ENCODE measurements at places on chromosomes 2 and 18. TPM values are rescaled to one million over a fixed set of nuclear protein-coding genes. Genes with fewer than 3 reads are reported as not detected.

RASGRP3 gene
- 0.94 TPM for total RNA-seq

CTIF gene
- total RNA-seq: 48.5 TPM

EFR3B gene
- total RNA-seq: 5.3 TPM

PRPF40A gene
- 119 TPM for total RNA-seq

GRCh38 chr2:127097841-127098651, 8.9 kb downstream of the BIN1 start:
- H3K36me3 ChIP-seq: peaks cover 3% of the 10 kb centered on the region
- no peak overlapping the region for H3K4me3 ChIP-seq
- DNase-seq: no peak
- H3K27me3 ChIP-seq: no peaks in the 10 kb centered on the region
- peaks cover 55% of the 10 kb centered on the region for H3K4me1 ChIP-seq

DNA sequence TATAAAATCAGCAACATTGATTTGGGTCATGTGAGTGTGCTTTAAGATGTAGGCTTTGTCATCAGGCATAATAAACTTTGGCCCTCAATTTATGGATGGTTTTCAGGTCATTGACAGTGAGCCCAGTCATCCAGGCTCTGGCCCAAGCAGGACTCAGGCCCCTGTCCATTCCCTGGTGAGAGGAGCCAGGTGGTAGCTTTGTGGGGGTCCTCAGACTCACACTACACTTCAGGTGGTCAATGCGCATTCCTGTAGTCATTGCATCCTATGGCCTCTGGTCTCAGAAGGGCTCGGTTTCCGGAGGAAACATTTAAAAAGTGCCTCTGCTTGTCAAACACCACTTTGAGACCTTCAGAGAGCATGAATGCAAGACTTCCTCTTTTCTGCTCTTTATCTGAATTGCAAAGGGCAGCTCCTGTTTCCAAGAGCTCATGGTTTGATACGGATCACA, 20.2 kb downstream of the LGALSL start:
- no peaks in the 10 kb centered on the region for H3K36me3 ChIP-seq
- no peak overlapping the region for H3K27ac ChIP-seq
- peaks cover 3% of the 10 kb centered on the region for H3K27me3 ChIP-seq
- DNase-seq: no peak

- no peak for DNase-seq
- H3K4me1 ChIP-seq: peaks cover 21% of the 10 kb centered on the region
- no peaks in the 10 kb centered on the region for H3K36me3 ChIP-seq
- H3K27me3 ChIP-seq: peaks cover 2% of the 10 kb centered on the region
These were observed 66.7 kb downstream of the COPS8 start for GRCh38 chr2:237152361-237152760.

- peaks cover 8% of the 10 kb centered on the region for H3K4me1 ChIP-seq
- H3K4me3 ChIP-seq: no peak overlapping the region
- no peak for DNase-seq
- no peaks in the 10 kb centered on the region for H3K36me3 ChIP-seq
These were observed 24.2 kb upstream of the REG3G start for GRCh38 chr2:79001285-79001684.

GRCh38 chr2:175871331-175872004, 130.6 kb downstream of the LNPK start:
- H3K4me3 ChIP-seq: no peak overlapping the region
- H3K36me3 ChIP-seq: no peaks in the 10 kb centered on the region
- no peaks in the 10 kb centered on the region for H3K4me1 ChIP-seq
- no peak for DNase-seq
- peaks cover 4% of the 10 kb centered on the region for H3K27me3 ChIP-seq

- H3K27ac ChIP-seq: peak overlapping the region; percentile 13
- H3K4me3 ChIP-seq: no peak overlapping the region
- no peak for DNase-seq
- peaks cover 12% of the 10 kb centered on the region for H3K36me3 ChIP-seq
These were observed 32.3 kb upstream of the NEB start for GRCh38 chr2:151766437-151767153.

DNA sequence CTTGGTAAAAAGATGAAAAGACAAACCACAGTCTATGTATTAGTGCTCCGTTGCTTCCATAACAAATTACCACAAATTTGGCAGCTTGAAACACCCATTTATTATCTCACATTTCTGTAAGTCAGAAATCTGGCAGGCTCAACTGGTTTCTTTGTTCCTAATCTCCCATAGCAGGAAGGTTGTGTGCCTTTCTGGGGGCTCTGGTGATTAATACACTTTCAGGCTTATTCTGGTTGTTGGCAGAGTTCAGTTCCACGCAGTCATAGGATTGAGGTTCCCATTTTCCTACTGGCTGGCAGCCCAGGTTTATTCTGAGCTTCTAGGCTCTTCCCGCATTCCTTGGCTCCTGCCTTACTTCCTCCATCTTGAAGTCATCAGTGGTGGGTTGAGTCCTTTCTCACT, 189.3 kb downstream of the ANAPC1 start:
- H3K36me3 ChIP-seq: peaks cover 3% of the 10 kb centered on the region
- H3K4me1 ChIP-seq: peaks cover 12% of the 10 kb centered on the region
- no peak overlapping the region for H3K27ac ChIP-seq
- DNase-seq: no peak
- no peaks in the 10 kb centered on the region for H3K27me3 ChIP-seq
- no peak overlapping the region for H3K4me3 ChIP-seq

DNA sequence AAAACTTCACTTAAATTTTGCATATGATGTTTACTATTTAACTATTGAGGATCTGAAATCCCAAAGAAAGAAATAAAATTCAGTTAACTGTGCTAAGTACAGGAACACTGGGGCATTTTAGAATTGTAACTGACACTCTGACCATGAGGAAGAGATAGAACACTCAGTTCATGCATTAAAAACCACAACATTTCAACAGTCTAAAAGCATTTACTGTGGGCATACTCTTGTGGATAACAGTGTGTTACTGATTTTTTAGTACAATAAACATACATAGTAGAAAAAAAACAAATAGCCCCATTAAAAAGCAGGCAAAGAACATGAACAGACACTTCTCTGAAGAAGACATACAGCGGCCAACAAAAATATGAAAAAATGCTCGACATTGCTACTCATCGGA, 1122.7 kb upstream of the PIK3C3 start:
- no peaks in the 10 kb centered on the region for H3K4me1 ChIP-seq
- H3K4me3 ChIP-seq: no peak overlapping the region
- no peak overlapping the region for H3K27ac ChIP-seq
- no peaks in the 10 kb centered on the region for H3K27me3 ChIP-seq
- DNase-seq: no peak
